ENCODE measurements at places on chromosomes 12 and 14.

DNA sequence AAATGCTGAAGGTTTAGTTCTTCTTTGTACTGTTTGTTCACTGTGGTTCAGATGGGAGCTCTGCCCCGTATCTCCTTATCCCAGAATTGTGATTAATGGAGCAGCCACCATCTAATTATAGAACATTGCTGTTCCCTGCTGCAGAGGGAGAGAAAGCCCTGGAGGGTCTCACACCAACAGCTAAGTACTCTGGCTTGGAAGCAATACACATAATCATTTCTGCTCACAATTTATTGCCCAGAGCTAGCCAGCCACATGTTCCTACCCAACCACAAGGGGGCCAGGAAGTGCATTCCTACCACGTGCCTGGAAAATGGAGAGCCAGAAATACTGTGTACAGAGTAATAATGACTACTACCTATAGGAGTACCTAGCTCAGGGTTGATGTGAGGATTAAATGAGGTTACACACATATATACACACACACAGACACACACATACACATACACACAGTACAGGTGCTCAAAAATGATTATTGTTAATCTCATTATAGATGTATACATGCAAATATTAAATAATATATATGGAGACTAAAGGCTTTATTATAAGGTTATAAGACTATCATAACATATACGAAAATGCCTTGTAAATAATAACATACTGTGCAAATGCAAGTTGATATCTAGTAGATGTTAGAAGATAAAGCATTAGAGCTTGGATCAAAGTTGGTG is 22.3 kb downstream of the MSRB3 start:
- no peak for DNase-seq

DNA sequence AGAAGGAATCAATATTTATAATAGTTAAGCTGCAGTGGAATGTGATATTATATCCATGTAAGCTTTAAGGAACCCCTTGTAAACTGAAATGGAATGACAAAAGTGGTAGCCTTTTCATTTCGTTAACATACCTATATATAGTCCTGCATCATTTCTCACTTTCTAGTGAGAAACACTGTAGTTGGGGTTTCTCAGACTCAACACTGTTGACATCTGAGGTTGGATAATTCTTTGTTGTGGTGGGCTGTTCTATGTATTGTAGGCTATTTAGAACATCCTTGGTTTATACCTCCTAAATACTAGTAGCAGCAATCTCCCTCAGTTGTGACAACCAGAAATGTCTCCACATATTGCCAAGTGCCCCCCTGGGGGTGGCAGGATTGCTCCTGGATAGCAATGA is 79.1 kb downstream of the RAD52 start:
- no peak for DNase-seq

GRCh38 chr12:58248599-58248998 is 307.2 kb downstream of the ATP23 start:
- DNase-seq, result no peak

GRCh38 chr12:92695577-92695976 is 7.2 kb upstream of the PLEKHG7 start:
- no peak for DNase-seq

- no peak for DNase-seq
These were observed 2.1 kb downstream of the PRPH start for GRCh38 chr12:49296836-49297694.
